NCI-H2081 (cell line): ENCODE measurements at places on chromosomes 11 and 22.
A peak's percentile ranks its signal among the peaks of the same experiment; 100 is the strongest.

- no peak for DNase-seq
Observed at GRCh38 chr11:111044751-111045406, 200.6 kb upstream of the POU2AF2 start.

GRCh38 chr11:46073632-46074031 lies 47.6 kb downstream of the PHF21A start:
- no peak for DNase-seq

- DNase-seq, result no peak
Observed at GRCh38 chr11:6498121-6498520, 1.0 kb downstream of the DNHD1 start.

GRCh38 chr11:69132301-69132670 lies 23.4 kb upstream of the SMIM38 start:
- DNase-seq, result no peak

DNA sequence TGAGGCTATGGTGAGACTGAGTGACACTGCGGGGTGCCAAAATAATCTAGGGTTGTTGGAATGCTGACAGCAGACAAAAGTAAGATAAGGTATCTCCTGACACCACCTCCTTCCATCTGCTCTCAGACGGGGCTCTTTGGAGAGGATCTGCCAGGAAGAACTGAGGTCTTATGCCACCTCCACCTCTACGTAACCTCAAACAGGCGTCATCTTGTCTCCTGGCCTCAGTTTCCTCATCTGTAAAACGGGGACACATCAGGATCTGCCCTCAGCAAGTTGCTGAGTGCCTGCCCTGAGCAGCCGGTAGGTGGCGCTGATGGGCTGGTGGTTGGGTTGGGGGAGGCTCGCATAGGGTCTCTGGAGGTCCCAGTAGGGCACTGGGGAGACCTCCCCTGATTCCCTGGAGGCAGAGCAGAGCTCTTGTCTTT lies 1.7 kb upstream of the MYEOV start:
- no peak for DNase-seq

- no peak for DNase-seq
Observed at GRCh38 chr22:44297470-44298061, 15.2 kb downstream of the SHISAL1 start.

- DNase-seq, result no peak
Observed at GRCh38 chr11:111633756-111634362, 31.6 kb downstream of the SIK2 start.

GRCh38 chr11:18987454-18988231 lies 48.4 kb upstream of the MRGPRX1 start:
- no peak for DNase-seq

DNA sequence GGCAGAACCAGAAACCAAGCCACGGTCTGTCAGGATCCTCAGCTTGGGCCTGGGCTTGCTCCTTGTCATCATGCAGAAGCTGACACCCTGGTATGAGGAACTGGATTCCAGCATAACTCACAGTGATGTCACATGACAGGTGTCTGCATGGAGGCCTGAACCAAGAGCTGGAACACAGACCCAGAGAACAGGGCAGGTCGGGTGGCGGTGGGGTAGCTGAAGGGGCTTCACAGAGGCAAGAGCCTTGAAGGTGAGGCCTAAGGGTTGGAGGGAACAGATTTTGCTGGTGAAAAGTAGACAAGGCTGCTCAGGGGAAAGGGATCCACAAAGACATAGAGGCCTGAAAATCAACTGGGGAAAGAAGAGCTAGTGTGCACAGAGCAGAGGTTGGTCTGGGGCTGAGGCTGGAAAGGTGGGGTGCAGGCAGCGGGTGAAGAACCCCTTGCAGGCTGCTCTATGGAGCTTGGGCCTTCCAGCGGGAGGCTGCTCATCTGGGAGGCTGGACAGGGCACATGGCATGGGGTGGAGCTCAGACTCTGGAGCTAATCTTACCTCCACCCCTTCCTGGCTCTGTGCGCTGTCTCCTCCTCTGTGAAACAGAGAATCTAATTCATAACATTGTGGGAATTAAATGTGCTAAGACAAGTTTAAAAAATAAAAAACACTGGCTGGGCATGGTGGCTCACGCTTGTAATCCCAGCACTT lies 18.4 kb upstream of the RPS3 start:
- DNase-seq, result no peak

DNA sequence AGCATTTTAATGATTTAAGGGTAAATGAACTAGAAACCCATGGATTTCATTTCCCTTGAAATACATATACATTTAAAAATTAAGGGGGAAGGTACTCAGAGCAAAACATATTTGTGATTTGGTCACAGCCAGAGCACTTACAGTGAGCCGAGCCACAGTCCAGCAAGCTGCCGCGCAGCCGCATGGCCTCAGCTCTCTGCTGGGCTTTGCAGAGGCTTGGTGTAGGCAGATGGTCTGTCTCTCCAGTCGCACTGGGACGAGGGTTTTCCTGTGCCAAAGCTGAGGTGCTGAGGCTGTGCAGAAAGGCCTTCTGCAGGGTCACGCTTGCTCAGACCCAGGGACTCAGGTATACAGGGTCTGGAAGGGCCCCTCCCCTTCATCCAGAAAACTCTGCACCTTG lies 367.3 kb downstream of the OPCML start:
- no peak for DNase-seq

DNA sequence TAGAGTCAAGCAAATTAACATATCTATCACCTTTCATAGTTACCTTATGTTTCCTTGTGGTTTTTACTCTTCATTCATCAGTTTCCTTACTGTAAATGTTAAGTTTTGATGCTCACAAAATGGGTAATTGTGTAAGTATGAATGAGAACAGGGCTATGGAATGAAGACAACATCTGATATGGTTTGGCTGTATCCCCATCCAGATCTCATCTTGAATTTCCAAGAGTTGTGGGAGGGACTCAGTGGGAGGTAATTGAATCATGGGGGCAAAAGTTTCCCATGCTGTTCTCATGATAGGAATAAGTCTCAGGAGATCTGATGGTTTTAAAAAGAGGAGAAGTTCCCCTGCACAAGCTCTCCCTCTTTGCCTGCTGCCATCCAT lies 107.6 kb downstream of the CCDC34 start:
- no peak for DNase-seq

- no peak for DNase-seq
Observed at GRCh38 chr11:78562398-78562797, 12.3 kb downstream of the NARS2 start.

DNA sequence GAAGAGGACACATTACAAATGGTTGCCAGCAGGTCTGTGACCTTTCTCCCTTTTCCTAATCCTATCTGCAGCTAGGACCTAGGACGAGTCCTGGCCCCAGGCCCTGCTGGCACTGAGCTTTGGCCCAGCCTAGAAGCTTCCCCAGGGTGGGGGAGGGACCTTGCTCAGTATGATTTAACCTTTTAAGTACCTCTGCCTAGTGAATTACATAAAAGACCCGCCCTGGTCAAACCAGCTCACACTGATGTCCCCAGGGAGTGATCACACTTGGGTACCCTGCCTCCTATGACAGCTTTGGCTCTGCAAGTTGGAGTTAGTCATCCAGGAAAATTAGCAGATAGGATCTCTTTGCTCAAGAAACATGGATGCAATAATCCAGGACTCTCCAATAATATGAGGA lies 21.9 kb downstream of the ASCC2 start:
- no peak for DNase-seq

- no peak for DNase-seq
Observed at GRCh38 chr11:113173126-113173525, 141.3 kb upstream of the TTC12 start.

DNA sequence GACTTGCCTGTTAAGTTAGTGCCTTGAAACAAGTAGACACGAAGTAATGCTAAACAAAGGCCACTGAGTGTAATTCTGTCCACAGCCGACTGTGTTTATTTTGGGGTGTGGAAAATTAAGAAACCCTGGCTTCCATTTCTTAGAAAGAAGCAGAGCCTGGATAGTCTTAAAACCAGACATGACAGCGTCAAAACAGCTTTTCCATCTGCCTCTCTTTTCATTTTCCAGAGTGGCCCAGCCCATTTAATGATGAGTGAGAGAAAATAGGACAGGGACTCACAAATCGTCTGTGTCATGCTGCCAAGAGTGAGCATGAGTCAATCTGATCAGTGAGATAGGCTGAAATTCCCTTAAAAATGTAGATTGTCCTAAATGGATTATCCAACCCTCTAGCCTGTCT lies 485.9 kb downstream of the JRKL start:
- DNase-seq, result no peak

- no peak for DNase-seq
Observed at GRCh38 chr11:60966890-60967289, 4.6 kb upstream of the CD6 start.

- DNase-seq, result no peak
Observed at GRCh38 chr22:22935546-22936157, 48.0 kb downstream of the IGLL5 start.

DNA sequence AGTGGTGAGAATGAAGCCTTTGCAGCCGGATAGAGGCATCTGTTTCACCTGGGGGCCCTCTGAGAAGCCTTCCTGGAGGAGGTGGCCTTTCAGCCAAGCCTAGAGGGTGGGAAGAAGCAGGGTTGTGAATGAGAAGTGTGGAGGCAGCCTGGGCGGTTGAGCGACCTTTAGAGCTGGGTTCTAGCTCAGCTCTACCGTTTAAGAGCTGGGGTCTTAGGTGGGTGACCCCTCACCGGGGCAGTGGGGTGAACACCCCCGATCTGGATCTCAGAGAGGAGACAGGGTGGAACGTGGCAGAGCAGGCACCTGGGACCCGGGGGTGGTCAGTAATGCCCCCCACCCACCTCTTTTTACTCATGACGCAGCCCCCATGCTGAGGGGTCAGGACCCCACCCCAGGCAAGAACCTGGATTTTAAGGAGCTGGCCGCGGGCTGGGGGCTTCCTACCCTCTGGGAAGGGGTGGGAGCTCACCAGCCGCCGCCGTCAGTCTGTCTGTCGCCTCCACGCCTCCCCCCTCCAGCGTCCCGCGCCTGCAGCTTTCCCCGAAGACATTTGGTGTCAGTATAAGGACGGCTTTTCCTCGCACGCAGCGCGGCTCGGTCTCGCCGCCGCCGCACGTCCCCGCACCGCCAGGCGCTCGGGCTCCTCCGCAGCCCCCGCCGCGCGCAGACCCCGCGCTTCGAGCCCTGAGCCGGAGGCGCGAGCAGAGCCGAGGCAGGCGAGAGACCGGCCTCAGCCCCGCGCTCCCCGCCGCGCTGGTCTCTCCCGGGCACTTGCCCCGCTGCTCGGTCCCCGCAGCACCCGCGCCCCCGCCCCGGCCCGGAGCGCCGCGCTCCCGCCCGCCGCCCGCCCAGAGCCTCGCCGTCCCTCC lies 13.3 kb upstream of the CACNA1I start:
- DNase-seq, result peak; percentile 6

DNA sequence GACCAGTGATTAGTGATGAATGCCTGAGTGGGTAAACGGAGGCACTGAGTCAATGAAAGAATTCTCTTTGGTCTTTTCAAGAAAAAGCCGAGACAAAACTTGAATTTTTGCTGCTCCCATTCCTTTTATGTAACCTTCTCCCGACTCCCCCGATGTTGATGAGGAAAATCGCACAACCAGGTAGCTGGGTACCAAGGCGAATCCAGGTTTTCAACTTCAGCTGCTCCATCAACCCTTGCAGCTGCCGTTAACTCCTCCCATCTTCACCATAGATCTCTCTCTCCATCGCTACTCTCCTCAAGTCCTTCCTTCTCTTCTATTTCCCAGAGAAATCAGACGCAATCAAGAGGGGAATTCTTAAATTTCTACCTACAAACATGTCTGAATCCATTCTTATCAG lies 611 bp upstream of the USP2 start:
- no peak for DNase-seq

- DNase-seq, result no peak
Observed at GRCh38 chr11:76193219-76193618, 13.1 kb downstream of the WNT11 start.

DNA sequence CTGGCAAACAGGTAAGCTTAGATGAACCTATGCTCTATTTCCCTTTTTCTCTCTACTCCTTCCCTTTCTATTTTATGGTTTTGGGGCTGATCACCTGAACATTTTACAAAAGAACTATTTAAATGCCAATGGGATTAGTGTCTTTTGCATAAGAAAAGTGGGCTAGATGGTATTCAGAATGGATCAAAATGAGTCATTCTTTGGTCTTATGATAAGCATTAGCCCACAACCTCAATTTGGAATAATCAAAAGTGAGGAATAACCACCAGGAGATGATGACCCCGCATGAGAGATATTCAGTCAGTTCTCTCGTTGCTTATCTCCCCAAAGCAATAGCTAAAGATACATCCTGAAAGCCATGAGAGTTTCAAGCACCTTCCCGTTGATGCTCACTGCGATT lies 399.0 kb upstream of the CADM1 start:
- no peak for DNase-seq
